ENCODE measurements at places on chromosomes 11 and 22.
A peak's percentile ranks its signal among the peaks of the same experiment; 100 is the strongest.

DNA sequence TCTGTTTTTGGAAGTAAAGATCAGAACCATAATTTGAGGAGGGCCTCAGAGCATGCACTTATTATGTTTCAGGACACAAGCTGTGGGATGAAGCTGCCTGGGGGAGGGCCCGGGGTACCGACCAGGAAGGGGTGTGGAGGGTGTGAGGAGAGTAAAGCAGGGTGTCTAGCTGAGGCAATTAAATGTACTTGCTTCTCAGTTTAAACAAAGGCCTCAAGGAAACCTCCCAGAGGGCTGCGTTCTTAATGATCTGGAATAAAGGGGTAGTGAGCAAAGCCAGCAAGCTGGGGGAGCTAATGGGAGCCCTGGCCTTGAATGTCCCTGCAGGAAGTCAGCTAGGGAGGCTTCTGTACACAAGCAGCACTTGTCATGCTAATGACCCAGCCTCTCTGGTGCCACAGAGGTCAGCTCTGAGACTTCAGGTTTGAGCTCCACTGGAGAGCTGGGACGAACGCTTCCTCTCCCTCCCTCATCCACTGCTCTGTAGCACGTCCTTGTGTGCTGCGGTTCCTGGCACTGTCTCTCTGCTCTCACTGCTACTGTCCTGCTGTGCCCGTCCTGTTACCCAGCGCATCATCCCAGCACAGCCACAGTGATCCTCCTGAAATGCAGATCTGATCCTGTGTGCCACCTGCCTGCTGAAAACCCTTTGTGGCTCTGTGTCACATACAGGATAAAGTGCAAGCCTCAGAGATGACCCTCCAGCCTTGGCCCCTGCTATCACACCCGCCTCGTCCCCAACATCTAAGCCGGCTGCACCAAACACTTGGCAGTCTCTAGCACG is 159.7 kb downstream of the DBX1 start:
- peak; percentile 83 for DNase-seq

DNA sequence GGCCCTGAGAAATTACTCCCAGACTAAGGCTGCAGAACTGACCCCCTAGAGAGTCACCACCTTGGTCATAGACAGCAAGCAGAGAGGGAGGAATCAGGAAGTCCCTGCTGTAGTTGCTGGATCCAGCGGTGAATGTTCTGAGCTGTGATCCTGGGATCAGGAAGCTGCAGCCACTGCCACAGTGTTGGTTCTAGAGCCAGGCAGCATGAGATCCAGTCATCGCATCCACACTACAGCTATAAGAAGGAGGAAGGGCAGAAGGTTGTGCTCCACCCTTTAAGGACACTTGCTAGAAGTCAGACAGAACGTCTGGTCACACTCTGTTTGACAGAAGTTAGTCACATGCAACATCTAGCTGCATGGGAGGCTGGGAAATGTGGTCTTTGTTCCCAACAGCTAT is 104.7 kb upstream of the OR4B1 start:
- no peak for DNase-seq

DNA sequence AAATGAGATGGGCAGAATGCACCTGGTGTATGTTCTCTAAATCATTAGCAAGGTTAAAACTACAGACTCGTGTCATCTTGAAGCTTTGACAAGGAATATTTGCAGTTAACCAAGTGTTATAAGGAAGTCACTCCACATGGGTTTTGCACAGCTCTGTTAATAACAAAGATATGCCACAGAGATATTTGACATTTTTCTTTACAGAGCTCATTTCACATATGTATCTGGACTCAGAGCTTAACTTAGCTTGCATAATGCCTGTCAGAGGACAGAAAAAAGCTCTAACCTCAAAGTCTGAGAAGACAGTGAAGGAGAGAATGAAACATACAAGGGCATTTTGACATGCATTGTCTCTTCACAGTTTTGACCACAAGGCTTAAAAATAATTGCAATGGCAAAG is 105.5 kb downstream of the C11orf87 start:
- DNase-seq, result no peak

DNA sequence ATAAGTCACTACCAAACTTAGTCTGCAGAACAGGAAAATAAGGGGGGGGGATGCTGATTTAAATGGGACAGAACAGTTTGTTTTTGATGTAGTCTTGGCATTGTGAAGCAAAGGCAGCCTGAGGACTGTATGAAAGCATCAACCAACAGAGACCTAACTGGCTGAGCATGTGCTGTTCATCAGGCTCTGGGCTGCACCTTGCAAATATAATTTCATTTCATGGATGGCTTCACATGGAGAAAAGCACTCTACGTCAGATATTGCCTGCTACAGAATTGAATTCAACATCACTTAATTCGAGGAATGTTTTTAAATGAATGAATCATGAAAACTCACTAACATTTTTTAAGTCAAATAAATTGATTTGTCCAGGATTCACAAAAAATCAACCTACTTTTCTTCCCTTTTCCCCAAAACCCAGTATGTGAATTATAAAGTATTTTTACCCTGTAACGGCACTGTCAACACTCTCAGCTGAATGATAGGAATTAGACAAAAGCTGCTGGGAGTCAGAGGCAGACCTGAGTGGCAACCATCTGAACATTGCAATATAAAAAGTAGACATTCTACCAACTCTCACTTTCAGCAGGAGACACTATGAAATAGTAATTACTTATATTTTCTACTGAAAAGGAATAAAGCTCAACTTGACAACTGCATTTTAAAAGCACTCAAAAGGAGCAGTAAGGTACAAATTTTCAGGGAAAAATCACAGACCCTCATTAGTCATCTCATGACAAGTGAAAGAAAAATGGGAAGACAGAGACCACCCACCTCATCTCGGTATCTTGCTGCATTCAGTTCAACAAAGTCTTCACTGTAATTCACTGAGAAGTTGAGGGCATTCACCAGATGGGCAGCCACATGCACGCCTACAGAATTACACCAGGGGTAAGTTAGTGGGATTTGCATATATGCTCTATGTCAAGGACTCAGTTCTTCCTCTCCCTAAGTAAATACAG is 47.5 kb downstream of the NOX4 start:
- no peak for DNase-seq

GRCh38 chr11:83235825-83236224 is 42.3 kb downstream of the ANKRD42 start:
- no peak for DNase-seq

GRCh38 chr22:19970479-19971275 is 29.1 kb upstream of the TXNRD2 start:
- DNase-seq, result no peak

DNA sequence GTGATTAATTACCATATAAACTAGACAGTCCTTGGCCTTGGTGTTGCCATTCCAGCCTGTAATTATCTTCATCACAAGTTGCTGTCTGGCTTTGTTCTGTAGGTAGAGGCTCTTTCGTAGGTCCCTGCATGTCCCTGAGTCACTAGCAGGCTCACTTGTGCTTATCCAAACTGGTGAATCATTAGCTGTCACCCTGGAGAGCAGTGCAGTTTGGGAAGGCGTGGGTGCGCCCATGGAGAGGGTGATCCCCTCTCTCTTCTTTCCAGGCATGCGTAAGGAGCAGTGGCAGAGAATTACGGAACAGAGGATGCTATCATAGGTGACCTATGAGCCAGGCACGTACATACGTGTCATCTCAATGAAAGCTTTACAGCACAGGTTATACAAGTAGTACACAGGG is 11.0 kb upstream of the EHF start:
- no peak for DNase-seq

GRCh38 chr11:58617976-58618557 is 4.4 kb upstream of the CNTF start:
- DNase-seq, result no peak

- no peak for DNase-seq
These were observed 32.4 kb downstream of the CNTF start for GRCh38 chr11:58654908-58655296.

DNA sequence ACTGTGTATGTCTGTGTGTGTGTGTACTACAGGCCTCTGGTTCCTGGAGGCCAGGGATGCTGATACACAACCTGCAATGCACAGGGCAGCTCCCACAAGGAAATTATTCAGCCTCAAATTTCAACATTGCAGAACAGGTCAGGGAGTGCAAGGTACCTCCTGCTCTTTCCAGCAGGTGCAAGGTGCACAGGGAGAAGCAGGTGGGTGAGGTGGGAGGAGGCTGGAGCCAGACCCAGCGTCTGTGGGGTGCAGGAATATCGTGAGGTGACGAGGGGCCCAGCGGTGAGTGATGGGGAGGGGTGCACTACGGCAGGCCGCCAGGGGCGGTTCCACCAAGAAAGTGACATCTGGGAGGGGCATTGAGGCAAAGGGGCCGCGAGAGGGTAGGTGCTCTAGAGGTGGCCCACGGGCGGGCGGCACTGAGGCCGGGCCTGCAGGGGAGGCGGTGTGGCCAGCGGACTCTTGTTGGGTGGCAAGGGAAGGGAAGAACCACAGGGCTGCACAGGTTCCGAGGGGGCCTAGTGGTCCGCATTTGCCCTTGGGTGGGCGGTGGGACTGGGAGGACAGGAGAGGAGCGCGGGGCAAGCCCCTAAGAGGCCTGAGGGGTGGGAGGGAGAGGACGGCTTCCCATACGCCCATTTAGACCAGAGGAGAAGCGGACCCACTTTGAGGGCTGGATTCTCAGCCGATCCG is 21.6 kb downstream of the DGCR6L start:
- no peak for DNase-seq

- DNase-seq, result no peak
These were observed 32.9 kb downstream of the RPL27A start for GRCh38 chr11:8715501-8715900.

DNA sequence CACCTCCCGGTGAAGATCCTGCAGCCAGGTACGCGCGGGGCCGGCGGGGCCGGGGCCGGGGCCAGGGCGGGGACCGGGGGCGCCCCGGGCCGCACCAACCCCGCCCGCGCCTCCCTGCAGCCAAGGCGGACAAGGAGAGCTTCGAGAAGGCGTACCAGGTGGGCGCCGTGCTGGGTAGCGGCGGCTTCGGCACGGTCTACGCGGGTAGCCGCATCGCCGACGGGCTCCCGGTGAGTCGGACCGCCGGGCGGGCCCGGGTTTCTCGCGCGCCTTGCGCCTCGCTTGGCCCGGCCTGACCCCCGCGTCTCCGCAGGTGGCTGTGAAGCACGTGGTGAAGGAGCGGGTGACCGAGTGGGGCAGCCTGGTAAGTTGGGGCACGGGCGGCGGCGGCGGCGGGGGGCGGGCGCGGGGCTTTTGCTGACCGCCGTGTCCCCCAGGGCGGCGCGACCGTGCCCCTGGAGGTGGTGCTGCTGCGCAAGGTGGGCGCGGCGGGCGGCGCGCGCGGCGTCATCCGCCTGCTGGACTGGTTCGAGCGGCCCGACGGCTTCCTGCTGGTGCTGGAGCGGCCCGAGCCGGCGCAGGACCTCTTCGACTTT is 531 bp downstream of the PIM3 start:
- no peak for DNase-seq

- DNase-seq, result no peak
These were observed 315.1 kb downstream of the LARGE1 start for GRCh38 chr22:33605221-33605620.

DNA sequence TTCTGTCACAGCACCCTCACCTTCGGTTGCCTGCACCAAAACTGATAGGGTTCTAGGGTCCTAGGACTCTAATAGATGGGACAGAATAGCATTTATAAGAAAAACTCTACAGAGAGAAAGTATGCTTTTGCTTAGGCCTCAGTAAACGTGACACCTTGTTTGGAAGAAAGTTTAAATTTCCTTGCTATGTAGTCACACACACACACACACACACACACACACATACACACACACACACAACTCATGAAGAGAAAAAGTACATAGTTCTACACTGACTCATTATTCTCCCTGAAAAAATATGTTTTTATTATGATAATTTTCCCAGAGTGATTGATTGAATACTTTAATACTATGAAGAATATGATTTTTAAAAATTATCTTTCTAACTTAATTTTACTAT is 220.8 kb upstream of the SNX19 start:
- DNase-seq, result no peak

GRCh38 chr11:66317322-66317722 is 478 bp upstream of the CD248 start:
- DNase-seq, result no peak

DNA sequence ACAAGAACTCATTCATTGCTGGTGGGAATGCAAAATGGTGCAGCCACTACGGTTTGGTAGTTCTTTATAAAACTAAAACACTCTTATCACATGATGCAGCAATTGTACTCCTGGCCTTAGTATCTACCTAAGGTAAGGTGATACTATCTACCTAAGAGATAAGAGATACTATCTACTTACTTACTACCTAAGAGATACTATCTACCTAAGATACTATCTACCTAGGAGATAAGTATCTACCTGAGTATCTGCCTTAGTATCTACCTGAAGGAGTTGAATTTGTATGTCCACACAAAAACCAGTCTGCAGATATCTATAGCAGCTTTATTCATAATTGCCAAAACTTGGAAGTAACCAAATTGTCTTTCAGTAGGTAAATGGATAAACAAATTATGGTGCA is 29.0 kb upstream of the SMCO4 start:
- DNase-seq, result no peak

DNA sequence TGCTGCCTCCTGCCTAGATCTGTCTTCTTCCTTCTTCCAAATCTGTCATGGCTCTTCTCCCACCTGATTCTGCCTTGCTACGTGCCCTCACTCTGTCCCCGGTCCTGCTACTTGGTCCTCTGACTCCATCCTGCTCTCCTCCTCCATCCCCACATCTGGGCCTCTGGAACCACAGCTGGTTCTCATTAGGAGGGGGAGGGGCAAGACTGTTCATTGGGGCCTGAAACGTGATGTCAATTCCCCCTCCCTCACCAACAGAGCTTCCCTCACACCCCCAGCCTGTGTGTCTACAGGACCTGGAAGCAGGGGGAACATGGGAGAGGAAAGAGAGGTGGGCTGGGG is 9.1 kb downstream of the DCHS1 start:
- peak; percentile 71 for DNase-seq

DNA sequence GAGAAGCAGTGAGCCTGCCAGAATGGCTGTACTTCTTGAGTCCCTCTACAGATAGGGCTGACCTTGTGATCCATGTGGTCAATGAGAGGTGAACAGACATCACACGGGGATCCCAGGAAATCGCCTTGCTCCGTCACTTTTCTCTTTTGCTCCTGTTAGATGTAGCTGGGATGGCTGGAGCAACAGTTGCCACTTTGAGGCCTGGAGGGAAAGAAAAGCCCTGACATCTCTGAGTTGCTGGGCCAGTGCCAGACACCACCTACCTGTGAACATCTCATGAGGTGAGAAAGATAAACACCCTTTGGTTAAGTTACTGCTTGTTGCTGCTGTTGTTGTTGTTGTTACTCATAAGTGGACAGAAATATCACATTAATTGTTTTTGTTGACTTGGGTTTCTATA is 840.3 kb downstream of the TBC1D22A start:
- no peak for DNase-seq
